ENCODE measurements at places on chromosomes 5 and 9. TPM values are rescaled to one million over a fixed set of nuclear protein-coding genes. Genes with fewer than 3 reads are reported as not detected.

DNA sequence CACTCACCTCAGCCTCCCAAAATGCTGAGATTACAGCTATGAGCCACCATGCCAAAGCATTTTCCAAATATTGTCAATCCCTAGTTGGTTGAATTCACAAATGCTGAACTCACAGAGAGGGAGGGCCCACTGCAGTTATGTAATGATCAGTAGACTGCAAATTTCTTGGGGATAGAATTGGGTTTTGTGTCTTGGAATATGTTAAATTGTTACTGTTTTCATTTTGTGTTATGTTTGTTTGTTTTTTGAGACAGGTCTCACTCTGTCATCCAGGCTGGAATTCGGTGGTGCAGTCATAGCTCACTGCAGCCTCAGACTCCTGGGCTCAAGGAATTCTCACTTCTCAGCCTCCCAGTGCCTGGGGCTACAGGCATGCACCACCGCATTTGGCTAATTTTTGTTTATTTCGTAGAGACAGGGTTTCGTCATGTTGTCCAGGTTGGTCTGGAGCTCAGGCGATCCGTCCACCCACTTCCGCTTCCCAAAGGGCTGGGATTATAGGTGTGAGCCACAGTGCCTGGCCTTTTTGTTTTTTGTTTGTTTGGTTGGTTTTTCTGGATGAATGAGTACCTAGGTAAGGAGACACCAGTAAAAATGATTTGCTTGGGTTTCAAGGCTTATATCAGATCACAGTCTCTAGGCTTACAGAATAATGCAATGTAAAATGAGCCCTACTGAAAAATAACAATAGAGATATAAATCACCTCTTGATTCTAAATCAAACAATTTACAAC, 31.5 kb upstream of the LMNB1 start:
- DNase-seq = no peak

- no peak for DNase-seq
Observed at GRCh38 chr5:1793966-1794900, 5.4 kb downstream of the MRPL36 start.

- no peak for DNase-seq
Observed at GRCh38 chr5:132059043-132059695, 1.3 kb upstream of the IL3 start.

- no peak for DNase-seq
Observed at GRCh38 chr9:91395553-91396471, 27.8 kb downstream of the NFIL3 start.

GRCh38 chr5:139410121-139410992, 6.5 kb upstream of the SPATA24 start:
- no peak for DNase-seq

The QRFP gene
- polyA plus RNA-seq = 0.25 TPM

The RANBP6 gene
- 26.7 TPM for polyA plus RNA-seq
